ENCODE measurements at places on chromosomes 6 and 20. TPM values are rescaled to one million over a fixed set of nuclear protein-coding genes. Genes with fewer than 3 reads are reported as not detected.

- H3K4me3 ChIP-seq: no peak overlapping the region
- H3K27me3 ChIP-seq: peaks cover 11% of the 10 kb centered on the region
- DNase-seq: no peak
- H3K36me3 ChIP-seq: no peaks in the 10 kb centered on the region
These were observed 6.4 kb upstream of the PSMG4 start for GRCh38 chr6:3252369-3252768.

GRCh38 chr6:159255434-159255951 lies 86.3 kb downstream of the FNDC1 start:
- H3K36me3 ChIP-seq: no peaks in the 10 kb centered on the region
- no peak for DNase-seq
- no peaks in the 10 kb centered on the region for H3K27me3 ChIP-seq
- no peaks in the 10 kb centered on the region for H3K4me1 ChIP-seq
- no peak overlapping the region for H3K4me3 ChIP-seq

- H3K4me3 ChIP-seq: no peak overlapping the region
- no peaks in the 10 kb centered on the region for H3K36me3 ChIP-seq
- no peaks in the 10 kb centered on the region for H3K27me3 ChIP-seq
These were observed 37.5 kb downstream of the SASH1 start for GRCh38 chr6:148379966-148380713.

DNA sequence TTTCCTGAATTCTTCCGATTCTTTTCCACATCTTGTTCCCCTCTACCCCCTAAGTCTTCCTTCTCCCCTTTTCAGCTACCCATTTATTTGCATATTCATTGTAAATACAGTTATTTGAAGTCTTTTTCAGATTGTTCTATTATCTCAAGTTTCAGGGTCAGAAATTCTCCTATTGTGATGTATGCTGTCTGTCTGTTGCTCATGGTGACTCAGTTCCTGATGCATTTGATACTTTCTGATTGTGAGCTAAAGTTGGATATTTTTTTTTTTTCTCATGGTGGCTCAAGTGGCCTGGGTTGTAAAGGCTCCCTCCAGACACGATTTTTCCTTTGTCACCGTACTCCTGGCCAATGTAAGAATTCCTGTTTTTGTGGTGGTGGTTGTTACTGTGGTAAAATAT lies 4.9 kb upstream of the PI16 start:
- DNase-seq: no peak
- peaks cover 2% of the 10 kb centered on the region for H3K4me1 ChIP-seq

DNA sequence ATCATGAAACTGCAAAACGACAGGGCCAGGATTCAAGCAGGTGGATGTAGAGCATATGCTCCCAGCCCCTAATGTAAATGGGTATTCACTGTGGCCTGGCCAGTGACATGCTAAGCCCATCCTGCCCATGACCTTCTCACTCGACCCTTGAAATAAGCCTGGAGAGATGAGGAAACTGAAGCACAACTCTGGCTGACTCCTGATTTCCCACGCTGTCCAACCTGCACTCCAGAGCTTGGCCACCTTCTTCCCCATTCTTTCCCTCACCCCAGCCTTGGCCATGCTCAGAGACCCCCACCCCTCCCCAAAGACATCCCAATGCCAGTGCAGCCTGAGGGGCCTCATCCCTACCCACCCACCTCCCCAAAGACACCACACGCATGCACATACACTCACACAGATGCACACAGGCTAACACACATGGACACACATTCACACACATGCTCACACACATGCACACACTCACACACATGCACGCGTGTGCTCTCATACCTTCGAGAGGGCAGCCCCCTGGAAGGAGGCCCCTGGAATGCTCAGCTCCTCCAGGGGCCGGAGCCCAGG lies 12.4 kb downstream of the TFEB start:
- peaks cover 55% of the 10 kb centered on the region for H3K4me1 ChIP-seq
- H3K4me3 ChIP-seq: peak overlapping the region; percentile 32
- no peaks in the 10 kb centered on the region for H3K27me3 ChIP-seq
- H3K27ac ChIP-seq: peak overlapping the region; percentile 80

DNA sequence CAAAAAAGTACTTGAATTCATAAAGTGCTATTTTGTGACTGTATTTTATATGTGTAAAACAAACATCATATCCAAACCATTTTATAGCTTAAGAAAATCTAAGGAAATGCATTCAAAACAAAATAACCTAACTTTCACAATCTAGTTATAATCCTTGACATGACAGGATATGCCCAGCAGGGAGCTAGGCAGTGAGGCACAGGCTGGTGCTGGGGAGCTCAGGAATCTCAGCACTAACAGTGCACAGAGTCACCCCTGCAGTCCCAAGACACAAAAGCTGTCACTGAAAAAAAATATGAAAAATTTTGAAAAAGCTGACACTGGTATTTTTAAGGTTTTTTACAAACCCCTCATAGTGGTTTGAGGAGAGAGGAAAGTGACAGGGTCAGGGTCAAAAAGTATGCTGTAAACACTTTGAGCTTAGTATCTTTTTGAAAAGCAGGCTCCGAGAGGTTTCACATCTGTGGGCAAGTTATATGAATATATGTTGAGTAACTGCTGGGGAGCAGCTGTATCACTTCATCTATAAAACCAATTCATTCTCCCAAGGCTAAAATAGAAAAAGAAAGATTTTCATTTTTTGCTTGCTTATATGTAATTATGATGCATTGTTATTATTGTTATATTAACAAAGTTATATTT lies 24.1 kb downstream of the LGSN start:
- H3K27ac ChIP-seq: no peak overlapping the region
- no peaks in the 10 kb centered on the region for H3K27me3 ChIP-seq
- H3K4me1 ChIP-seq: no peaks in the 10 kb centered on the region
- no peaks in the 10 kb centered on the region for H3K36me3 ChIP-seq

DNA sequence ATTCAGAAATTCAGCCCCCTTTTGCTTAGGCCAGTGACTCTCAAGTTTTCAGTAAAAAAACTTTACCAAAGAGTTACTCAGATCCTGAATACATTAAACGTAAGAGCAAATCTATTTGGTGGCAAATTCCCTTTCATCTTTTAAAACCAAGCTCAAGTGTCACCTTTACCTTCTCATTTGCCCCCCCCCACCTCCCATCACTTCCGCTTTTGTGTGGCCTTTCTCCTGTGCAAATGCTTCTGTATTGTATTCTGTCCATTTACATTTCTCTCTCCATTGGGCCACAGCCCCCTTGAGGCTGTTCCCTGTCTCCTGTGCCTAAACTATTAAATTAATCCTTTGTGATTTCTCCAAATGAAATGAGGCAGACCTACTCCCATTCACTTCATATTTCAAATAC lies 1.9 kb downstream of the NOL7 start:
- no peak for DNase-seq
- H3K27ac ChIP-seq: no peak overlapping the region
- H3K4me1 ChIP-seq: peaks cover 26% of the 10 kb centered on the region
- peaks cover 51% of the 10 kb centered on the region for H3K36me3 ChIP-seq
- H3K4me3 ChIP-seq: no peak overlapping the region

- DNase-seq: peak; percentile 56
- no peak overlapping the region for H3K27ac ChIP-seq
- no peaks in the 10 kb centered on the region for H3K27me3 ChIP-seq
- H3K36me3 ChIP-seq: no peaks in the 10 kb centered on the region
These were observed 163.5 kb downstream of the KIF6 start for GRCh38 chr6:39561536-39562266.

DNA sequence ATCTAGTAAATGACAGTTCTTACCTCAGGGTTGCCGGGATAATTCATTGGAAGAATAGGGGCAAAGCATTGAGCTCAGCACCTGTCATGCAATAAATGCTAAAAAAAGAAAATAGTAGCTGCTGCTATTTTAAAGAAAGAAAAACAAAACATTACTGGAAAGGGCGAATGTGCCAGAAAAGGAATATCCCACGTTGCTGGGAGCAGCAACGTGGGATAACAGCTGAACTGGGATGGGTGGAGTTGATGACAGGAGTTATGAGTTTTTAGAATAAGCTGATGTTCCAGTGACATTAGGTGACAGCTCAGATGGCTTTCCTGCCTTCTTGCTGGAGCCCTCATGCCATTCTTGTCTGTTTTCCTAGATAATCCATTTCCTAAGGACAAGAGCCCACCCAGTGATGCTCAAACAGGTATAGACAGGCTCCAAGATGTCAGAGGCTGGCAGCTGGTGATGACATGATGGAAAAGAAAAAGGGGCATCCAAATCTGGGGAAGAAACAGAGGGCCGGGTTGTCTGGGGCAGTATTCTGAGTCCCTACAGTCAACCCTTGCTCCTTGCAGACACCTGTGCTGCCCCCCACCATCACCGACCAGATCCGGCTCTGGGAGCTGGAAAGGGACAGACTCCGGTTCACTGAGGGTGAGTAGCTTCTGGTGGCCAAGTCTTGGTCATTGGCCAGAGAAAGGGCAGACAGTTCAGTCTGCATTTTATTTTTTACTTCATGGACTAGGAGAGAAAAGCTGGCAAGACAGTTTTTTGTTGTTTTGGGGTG lies 1.1 kb upstream of the VARS2 start:
- H3K36me3 ChIP-seq: peaks cover 49% of the 10 kb centered on the region
- DNase-seq: peak; percentile 26
- peaks cover 54% of the 10 kb centered on the region for H3K4me1 ChIP-seq

DNA sequence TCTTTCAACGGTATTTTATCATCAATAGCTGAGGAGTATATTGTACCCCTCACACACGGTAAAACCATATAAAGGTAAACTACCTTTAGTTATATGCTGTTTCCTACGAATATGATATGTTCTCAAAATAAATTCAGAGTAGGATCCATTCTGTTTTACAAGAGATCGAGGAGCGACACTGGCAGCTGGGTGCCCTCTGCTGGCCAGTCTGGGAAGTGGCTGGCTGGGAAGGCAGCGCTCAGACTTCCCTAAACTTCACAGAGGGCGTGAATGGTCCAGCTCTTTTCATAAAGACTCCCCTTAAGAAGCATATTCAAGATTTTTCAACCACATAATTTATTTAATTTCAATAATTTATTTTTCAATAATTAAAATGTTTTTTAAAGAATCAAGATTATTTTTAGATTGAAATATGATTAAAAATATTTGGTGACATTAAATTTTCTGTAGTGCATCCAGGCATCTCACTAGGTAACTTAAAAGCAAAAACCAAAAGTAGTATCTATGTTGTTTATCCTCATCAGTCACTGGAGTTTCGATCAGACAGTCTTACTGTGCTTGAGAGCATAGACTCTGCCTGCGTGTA lies 187.5 kb upstream of the PDE10A start:
- peaks cover 5% of the 10 kb centered on the region for H3K4me1 ChIP-seq
- H3K36me3 ChIP-seq: no peaks in the 10 kb centered on the region
- no peak overlapping the region for H3K27ac ChIP-seq
- DNase-seq: peak; percentile 75

DNA sequence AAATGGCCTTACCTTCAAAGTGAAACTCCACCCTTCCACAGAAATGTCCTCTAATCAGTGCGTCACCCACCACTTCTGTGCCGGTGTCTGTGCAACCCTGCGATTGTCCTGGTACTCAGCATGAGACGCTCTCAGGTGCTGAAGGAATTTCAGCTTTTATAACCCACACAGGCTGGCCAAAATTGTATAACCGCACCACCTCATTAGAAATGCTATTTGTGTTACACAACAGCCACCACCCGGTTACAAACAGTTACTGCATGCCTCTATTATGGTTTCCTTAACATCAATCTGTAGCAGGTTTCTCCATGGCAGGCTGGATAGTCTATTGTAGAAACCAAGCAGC lies 51.5 kb downstream of the SLC23A2 start:
- no peak for DNase-seq
- H3K4me1 ChIP-seq: peaks cover 17% of the 10 kb centered on the region
- no peak overlapping the region for H3K4me3 ChIP-seq
- no peaks in the 10 kb centered on the region for H3K36me3 ChIP-seq
- no peak overlapping the region for H3K27ac ChIP-seq

- no peak overlapping the region for H3K27ac ChIP-seq
- no peak overlapping the region for H3K4me3 ChIP-seq
- no peak for DNase-seq
- no peaks in the 10 kb centered on the region for H3K27me3 ChIP-seq
These were observed 30.7 kb upstream of the TMEM14A start for GRCh38 chr6:52640170-52640569.

GRCh38 chr20:50794181-50794845 lies 548 bp upstream of the BCAS4 start:
- H3K27ac ChIP-seq: peak overlapping the region; percentile 60
- no peaks in the 10 kb centered on the region for H3K27me3 ChIP-seq
- DNase-seq: peak; percentile 43
- H3K36me3 ChIP-seq: no peaks in the 10 kb centered on the region
- H3K4me3 ChIP-seq: peak overlapping the region; percentile 82

- H3K27ac ChIP-seq: no peak overlapping the region
- H3K4me1 ChIP-seq: no peaks in the 10 kb centered on the region
- no peak for DNase-seq
- H3K36me3 ChIP-seq: no peaks in the 10 kb centered on the region
These were observed 19.4 kb downstream of the TMEM200A start for GRCh38 chr6:130385064-130385695.

- DNase-seq: no peak
- no peaks in the 10 kb centered on the region for H3K27me3 ChIP-seq
- no peak overlapping the region for H3K27ac ChIP-seq
- no peak overlapping the region for H3K4me3 ChIP-seq
These were observed 114.0 kb upstream of the NEDD9 start for GRCh38 chr6:11346516-11346915.

- peaks cover 24% of the 10 kb centered on the region for H3K4me1 ChIP-seq
- peaks cover 12% of the 10 kb centered on the region for H3K36me3 ChIP-seq
- peak within 1 kb of the TSS; percentile 94 for H3K27ac ChIP-seq
These were observed at the start of gene RWDD1 for GRCh38 chr6:116570856-116571682. RWDD1 (plus strand) TSS chr6:116571504; CDS start chr6:116571583, 79 bp downstream.

- H3K27ac ChIP-seq: peak overlapping the region; percentile 41
- peaks cover 44% of the 10 kb centered on the region for H3K4me1 ChIP-seq
- no peaks in the 10 kb centered on the region for H3K27me3 ChIP-seq
- H3K4me3 ChIP-seq: no peak overlapping the region
- DNase-seq: no peak
These were observed 3.0 kb downstream of the SRC start for GRCh38 chr20:37348792-37349516.

- no peaks in the 10 kb centered on the region for H3K4me1 ChIP-seq
- DNase-seq: no peak
- H3K4me3 ChIP-seq: no peak overlapping the region
- peaks cover 37% of the 10 kb centered on the region for H3K27me3 ChIP-seq
- H3K36me3 ChIP-seq: no peaks in the 10 kb centered on the region
These were observed 59.7 kb downstream of the GPX5 start for GRCh38 chr6:28585335-28585734.

- DNase-seq: no peak
- H3K27me3 ChIP-seq: no peaks in the 10 kb centered on the region
- H3K4me3 ChIP-seq: no peak overlapping the region
- no peaks in the 10 kb centered on the region for H3K36me3 ChIP-seq
- peaks cover 31% of the 10 kb centered on the region for H3K4me1 ChIP-seq
These were observed 95.9 kb downstream of the FYN start for GRCh38 chr6:111777357-111777756.

GRCh38 chr20:51860111-51860882 lies 58.0 kb upstream of the SALL4 start:
- no peaks in the 10 kb centered on the region for H3K27me3 ChIP-seq
- H3K36me3 ChIP-seq: no peaks in the 10 kb centered on the region
- no peak overlapping the region for H3K4me3 ChIP-seq
- no peak overlapping the region for H3K27ac ChIP-seq
- no peak for DNase-seq

Gene MAK
- total RNA-seq: 1.3 TPM

Gene HLA-DQB2
- 74.8 TPM for total RNA-seq

Gene GPX5
- not detected for total RNA-seq

Gene WFDC2
- total RNA-seq: 172 TPM

Gene FERMT1
- 1.4 TPM for total RNA-seq

Gene ATP6V1G2
- 1.6 TPM for total RNA-seq

Gene KCNB1
- 0.53 TPM for total RNA-seq

Gene HLA-DRB1
- total RNA-seq: 480 TPM

Gene VEGFA
- 196 TPM for total RNA-seq

Gene VWA7
- 4.2 TPM for total RNA-seq

Gene VSTM2L
- total RNA-seq: 14.1 TPM

Gene WFDC5
- 1.6 TPM for total RNA-seq

Measured in lower lobe of right lung (tissue), 2 donors.